Fibroblast of villous mesenchyme (primary cell): ENCODE measurements at places on chromosomes 4 and X. TPM values are rescaled to one million over a fixed set of nuclear protein-coding genes. Genes with fewer than 3 reads are reported as not detected.
A peak's percentile ranks its signal among the peaks of the same experiment; 100 is the strongest.

- no peak for DNase-seq
Observed at GRCh38 chrX:3592184-3592583, 121.3 kb downstream of the PRKX start.

DNA sequence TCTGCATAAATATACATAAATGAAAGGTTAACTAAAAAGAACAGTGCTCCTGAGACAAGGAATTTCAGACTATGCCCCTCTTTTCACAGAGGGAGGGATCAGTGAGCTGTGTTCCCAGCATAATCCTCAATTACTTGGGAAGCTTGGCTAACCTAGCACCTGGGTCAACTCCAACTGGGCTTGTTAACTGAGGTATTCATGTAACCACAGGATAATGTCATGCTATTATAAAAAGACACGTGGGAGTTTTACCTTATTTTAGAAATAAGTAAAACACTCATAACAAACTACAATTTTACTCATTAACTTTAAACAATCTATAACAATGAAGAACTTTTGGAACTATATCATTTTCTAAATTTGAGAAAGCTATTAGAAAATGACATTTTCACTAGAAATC is 48.6 kb downstream of the RPGR start:
- no peak for DNase-seq

Gene F9
- not detected in 2 replicates for total RNA-seq

Gene MXRA5
- total RNA-seq = 20.7 and 45.4 TPM in 2 replicates

DNA sequence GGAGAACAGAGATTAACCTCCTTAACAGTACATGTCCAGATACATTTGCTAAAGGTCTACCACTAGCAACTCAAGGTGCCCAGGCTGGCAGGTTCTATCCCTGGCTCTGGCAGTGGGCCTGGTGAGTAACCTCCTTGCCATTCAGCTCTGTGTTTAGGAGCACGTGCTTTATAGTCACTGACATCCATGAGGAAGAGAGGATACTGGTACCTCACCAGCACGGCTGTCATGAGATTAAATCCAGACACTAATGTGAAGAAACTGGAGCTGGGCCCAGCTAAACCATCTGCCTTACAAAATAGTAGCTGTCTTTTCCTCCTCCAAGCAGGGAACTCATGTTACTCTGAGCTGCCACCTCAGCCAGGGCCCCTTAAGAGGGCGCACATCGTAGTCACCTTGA is 45.3 kb downstream of the GPRASP3 start:
- DNase-seq = peak; percentile 70

Gene UGT2B7
- not detected in 2 replicates for total RNA-seq

Gene VEGFD
- total RNA-seq = under 0.01 TPM in 1 of 2 replicates, not detected in the other

Gene DUX4
- not detected in 2 replicates for total RNA-seq

DNA sequence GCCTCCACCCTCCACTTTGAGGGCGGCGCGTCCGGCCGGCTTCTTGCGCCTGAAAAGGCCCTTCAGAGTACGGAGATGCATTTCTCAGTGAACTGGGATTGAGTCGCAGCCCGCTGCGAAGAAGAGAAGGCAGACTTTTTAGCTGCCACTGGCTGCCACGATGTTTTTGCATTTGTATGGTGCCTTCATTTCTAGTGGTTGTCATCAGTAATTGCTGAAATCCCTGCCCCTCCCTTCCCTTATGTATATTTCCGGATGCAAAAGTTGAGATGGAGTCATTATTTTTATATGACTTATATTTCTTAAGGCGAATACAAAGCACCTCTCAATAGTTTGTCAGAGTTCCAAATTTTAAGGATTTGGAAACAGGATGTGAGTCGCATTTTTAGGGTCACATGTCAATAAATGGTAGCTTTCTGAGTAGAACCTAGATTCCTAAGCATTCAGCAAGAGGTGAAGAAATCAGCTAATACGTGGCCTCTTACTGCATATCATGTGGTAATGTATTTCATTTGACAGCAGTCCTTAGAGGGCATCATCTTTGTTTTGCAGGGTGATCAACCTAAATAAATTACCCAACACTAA is 658 bp downstream of the ATP6AP2 start:
- DNase-seq = peak; percentile 48

DNA sequence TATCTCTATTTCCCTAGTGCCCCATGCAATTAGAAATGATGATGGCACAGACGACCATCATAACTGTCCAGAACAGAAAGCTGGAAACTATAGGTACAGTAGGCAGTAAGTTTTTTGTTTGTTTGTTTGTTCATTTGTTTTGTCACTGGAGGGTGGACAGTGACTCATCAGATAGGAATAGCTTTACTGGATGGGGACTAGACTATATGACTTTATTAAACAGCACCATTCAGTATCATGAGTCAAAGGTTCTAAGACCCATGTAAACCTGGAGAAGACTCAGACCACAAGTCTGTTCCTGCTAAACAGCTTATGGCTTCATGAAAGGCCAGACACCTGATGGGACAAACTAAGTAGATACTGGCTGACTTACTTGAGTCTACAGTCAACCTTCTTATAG is 38.4 kb downstream of the PLAC1 start:
- DNase-seq = no peak

Gene FGB
- total RNA-seq = not detected in 2 replicates

Gene CHST7
- 10.0 and 13.8 TPM in 2 replicates for total RNA-seq

- peak; percentile 74 for DNase-seq
Observed at GRCh38 chr4:17055788-17056187, 157.3 kb upstream of the LDB2 start.

- peak; percentile 56 for DNase-seq
Observed at GRCh38 chr4:152342293-152342692, 193.6 kb downstream of the FBXW7 start.

Gene CCSER1
- 0.43 TPM in 1 of 2 replicates, not detected in the other for total RNA-seq

GRCh38 chr4:98689507-98690174 is 31.2 kb upstream of the TSPAN5 start:
- no peak for DNase-seq

Gene MAGEC1
- not detected in 2 replicates for total RNA-seq

DNA sequence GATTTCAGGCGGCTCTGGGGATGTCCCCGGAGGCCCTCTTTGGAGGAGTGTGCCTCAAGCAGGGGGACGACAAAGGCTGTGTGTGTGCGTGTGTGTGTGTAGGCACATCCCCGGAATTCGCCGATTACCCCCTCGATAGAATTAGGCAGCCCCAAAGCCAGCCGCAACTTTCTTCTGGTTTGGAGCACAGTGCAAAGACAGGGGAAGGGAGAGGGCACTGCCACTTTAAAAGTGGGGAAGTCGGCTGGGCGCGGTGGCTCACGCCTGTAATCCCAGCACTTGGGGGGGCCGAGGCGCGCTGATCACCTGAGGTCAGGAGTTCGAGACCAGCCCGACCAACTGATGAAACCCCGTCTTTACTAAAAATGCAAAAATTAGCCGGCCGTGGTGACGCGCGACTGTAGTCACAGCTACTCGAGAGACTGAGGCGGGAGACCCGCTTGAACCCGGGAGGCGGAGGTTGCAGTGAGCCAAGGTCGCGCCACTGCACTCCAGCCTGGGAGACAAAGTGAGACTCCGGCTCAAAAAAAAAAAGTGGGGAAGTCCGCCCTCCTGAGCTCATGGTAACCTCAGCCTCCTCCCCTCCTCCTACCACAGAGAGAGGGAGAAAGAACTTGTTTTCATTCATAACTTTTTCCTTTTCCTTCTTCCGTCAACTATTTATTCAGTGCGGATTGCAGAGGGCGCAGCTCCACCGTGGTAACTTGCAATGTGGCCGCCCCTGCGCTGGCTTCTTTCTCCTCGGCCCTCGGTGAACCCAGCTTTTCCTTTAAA is 2.4 kb downstream of the SPRY1 start:
- DNase-seq = peak; percentile 84

DNA sequence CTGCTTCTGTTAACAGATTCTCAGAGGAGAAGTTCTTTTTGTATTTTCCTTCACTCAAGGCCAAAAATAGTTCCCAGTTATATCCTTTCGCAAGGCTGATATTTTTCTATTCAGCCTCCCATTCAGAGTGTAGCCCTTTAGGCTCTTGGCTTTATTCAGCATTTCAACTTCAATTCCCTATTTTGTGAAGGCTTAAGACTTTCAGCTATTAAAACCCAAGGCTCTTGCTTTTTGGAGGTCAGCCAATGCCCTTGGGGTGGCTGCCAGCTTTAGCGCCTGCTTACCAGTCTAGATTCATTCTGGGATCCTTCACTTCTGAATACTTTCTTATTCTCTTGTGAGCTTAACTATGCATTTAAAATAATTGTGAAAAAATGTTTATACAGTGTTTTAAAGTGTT is 57.3 kb upstream of the ADGRA3 start:
- peak; percentile 28 for DNase-seq

GRCh38 chrX:72271091-72271788 is 5.8 kb downstream of the RPS4X start:
- no peak for DNase-seq

Gene IL13RA2
- total RNA-seq = 2.2 and 2.3 TPM in 2 replicates

DNA sequence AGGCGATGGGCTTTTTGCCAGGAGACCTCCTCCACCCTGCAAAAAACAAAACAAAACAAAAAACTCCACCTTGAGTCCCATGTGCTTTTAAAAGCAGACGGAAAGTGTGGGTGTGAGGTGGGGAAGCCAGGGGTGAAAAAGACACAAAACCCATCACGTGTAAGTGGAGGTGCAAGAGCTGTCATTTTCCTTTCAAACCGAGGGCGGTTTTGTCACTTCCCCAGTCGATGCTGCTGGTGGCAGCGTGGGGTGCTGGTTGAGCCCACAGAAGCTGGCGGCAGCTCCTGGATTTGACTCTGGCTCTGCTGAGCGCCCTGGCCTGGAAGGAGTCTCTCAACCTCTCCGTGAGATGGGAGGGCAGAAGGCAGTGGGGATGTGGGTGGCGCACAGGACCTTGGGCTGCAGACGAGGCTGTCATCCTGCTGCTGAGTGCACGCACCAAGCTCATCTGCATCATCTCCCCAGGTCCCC is 110.0 kb downstream of the PSAPL1 start:
- DNase-seq = no peak

DNA sequence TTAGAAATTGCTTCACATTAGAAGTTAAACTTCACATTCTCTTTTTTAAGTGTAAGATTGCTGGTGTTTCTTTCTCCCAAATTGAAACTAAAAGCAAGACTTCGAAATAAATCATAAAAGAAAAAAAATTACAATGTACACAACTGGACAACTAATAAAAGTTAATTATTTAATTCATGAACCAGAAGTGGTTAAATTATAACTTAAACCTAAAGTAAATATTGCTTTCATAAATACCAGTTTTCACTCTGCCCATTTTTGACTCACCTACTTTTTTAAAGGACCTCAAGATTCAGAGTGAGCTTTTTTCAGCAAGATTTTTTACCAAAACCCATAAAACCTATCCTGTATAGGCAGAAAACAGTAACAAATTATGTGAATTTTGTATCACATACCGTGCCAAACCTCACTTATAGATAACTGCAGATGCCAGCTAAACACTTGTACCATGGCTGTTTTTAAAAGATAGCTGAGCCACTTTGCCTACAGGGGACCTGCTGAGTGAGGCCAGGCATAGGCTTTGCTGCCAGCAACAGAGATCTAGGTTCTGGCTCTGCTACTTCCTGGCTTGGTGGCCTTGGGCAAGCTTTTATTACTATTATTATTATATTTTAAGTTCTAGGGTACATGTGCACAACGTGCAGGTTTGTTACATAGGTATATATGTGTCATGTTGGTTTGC is 259.8 kb downstream of the NR3C2 start:
- DNase-seq = no peak

DNA sequence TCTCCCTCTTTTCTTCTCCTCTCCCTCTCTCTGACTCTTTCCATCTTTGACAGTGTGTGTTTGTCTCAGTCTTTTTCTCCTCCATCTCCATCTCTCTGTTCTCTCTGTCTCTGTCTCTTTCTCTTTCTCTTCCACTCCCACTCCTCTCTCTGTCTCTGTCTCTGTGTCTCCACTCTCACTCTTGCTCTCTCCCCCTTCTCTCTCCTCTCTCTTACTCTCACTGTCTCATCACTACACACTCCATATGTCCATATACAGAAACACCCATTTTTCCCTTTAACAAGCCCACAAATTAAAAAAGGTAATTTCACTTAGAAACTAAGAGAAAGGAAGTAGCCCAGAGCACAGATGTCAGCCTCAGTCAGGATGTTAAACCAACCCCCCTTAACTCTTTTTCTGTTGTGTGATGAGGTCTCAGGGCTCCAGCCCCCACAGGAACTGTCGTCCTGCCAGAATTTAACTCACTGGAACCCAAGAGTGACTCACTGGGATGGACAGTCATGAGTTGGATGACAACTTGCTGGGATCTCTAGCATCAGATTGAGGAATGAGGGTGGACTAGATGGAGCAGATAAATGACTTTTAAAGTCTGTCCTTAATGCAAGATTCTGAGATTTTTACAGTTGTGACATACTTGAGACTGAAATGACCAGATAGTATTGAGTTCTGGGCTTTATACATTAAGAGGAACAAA is 27.5 kb downstream of the OTUD6A start:
- DNase-seq = no peak

- DNase-seq = no peak
Observed at GRCh38 chr4:59608466-59608865, 1591.7 kb upstream of the ADGRL3 start.
